CD4-positive, alpha-beta T cell treated with Interferon alpha-2 for 1 hour (primary cell): ENCODE measurements at places on chromosomes 12 and 14.

DNA sequence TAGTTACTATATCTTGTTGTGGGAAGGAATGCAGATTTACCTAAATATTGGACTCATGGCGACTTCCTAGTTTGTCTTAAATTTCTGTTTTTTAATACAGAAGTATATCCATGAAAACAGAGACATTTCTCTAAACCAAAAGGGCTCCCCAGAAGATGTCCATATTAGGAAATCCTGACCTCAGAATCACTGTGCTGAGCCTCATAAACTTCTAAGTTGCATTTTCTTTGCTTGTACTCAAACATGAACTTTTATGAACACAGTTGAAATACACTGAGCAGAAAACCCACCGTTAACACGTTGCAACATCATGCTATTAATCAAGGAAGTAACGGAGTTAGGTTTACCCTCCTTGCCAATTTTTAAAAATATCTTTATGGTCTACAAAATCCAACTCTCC is 42.9 kb upstream of the NR2C1 start:
- no peak for DNase-seq

GRCh38 chr12:89251342-89252271 is 100.7 kb downstream of the DUSP6 start:
- DNase-seq = no peak

- DNase-seq = no peak
Observed at GRCh38 chr12:56337753-56338251, 882 bp upstream of the IL23A start.

- DNase-seq = peak; percentile 23
Observed at GRCh38 chr14:105363847-105364708, 34.3 kb upstream of the TEX22 start.

- DNase-seq = no peak
Observed at GRCh38 chr12:8985213-8985754, 4.1 kb upstream of the KLRG1 start.
